ENCODE measurements at places on chromosomes 1 and 21.

GRCh38 chr1:78765489-78765888 lies 115.9 kb downstream of the IFI44 start:
- no peak for DNase-seq

DNA sequence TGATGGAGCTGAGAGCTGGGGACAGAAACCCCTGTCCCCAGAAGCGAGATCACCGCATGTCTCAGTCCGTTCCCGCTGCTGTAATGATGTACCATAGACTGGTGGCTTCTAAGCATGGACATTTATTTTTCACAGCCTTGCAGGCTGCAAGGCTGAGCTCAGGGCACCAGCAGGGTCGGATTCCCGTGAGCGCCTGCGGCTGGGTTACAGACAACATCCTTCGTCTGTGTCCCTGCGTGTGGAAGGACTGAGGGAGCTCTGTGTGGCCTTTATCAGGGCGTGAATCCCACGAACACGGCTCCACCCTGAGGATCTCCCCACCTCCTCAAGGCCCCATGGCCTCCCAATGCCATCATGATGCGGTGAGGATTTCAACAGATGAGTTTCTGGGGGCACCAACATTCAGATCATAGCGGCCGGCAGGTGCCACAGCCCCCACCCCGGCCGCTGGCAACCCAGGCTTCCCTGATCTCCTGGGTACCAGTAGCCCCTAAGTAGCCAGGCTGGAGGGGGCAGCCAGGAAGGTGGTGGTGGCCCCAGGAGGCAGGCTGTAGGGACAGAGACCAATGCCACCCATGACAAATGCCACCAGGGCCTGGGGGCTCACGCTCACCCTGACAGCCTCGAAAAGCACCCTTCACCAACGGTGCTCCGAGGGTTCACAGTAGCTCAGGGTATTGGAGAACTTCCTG lies 104.4 kb downstream of the CRYAA start:
- no peak for DNase-seq

GRCh38 chr1:206971029-206971655 lies 882 bp upstream of the FCAMR start:
- no peak for DNase-seq

DNA sequence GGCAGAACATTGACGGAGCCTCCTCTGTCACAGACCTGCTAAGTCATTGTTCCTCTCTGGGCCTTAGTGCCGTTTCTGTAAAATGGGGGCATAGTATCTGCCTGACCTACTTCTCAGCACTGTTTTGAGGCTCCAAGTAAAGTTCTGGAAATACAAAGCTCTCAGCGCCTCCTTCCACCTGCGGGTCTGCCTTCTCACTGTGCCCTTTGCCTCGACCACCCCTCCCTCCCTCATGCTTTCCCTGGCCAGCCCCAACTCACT lies 15.4 kb upstream of the WASF2 start:
- no peak for DNase-seq

Measured in AG04450 (cell line).